ENCODE measurements at places on chromosomes 3 and 15. TPM values are rescaled to one million over a fixed set of nuclear protein-coding genes. Genes with fewer than 3 reads are reported as not detected.

DNA sequence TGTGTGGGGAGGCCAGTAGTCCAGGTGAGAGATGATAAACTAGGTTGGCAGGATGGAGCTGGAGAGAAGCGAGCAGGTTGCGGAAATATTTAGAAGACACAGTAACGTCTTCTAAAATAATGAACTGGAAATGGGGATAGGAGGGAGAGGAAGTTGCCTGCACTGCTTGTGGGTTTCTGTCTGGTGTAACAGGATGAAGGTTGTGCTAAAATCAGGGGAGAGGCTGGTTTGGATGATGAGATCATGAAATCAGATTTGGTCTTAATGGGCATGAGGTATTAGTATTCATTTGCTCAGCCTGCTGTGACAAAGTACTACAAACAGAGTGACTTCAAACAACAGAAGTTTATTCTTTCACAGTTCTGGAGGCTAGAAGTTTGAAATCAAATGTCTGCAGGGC lies 32.1 kb upstream of the TNFAIP8L3 start:
- no peak for DNase-seq

DNA sequence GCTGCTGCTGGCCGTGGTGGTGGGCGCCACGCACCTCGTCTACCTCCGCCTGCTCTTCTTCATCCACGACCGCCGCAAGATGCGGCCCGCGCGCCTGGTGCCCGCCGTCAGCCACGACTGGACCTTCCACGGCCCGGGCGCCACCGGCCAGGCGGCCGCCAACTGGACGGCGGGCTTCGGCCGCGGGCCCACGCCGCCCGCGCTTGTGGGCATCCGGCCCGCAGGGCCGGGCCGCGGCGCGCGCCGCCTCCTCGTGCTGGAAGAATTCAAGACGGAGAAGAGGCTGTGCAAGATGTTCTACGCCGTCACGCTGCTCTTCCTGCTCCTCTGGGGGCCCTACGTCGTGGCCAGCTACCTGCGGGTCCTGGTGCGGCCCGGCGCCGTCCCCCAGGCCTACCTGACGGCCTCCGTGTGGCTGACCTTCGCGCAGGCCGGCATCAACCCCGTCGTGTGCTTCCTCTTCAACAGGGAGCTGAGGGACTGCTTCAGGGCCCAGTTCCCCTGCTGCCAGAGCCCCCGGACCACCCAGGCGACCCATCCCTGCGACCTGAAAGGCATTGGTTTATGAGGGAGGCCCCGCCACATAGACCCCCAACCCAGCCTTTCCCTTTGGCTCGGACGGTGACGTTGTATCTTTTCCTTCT lies 1.1 kb downstream of the GPR27 start:
- DNase-seq, result peak; percentile 7

GRCh38 chr3:118833075-118833474 lies 201.6 kb downstream of the IGSF11 start:
- no peak for DNase-seq

- no peak for DNase-seq
Measured at GRCh38 chr15:76376816-76377215, 40.2 kb downstream of the ISL2 start.

- peak; percentile 76 for DNase-seq
Measured at GRCh38 chr15:75029378-75030022, 6.1 kb downstream of the PPCDC start.

- no peak for DNase-seq
Measured at GRCh38 chr15:64274341-64274950, 81.5 kb downstream of the CSNK1G1 start.

DNA sequence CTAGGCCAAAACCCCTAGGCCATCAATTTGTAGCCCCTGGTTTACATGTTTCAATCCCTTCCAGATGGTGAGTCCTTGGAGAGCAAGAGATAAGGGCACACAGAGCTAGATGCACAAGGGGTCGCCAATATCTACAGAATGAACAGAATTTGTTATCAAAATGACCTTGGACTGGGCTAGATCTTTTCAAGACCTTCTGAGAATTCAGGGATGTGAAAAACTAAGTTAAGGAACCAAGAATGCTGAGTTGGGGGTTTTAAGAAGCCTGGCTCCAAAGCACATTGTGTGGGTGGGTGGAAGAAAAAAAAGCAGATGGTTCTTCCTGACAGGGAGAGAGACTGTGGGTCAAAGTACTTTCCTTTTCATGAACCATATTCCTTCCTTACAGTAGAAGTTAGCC lies 10.2 kb downstream of the CDCP1 start:
- no peak for DNase-seq

DNA sequence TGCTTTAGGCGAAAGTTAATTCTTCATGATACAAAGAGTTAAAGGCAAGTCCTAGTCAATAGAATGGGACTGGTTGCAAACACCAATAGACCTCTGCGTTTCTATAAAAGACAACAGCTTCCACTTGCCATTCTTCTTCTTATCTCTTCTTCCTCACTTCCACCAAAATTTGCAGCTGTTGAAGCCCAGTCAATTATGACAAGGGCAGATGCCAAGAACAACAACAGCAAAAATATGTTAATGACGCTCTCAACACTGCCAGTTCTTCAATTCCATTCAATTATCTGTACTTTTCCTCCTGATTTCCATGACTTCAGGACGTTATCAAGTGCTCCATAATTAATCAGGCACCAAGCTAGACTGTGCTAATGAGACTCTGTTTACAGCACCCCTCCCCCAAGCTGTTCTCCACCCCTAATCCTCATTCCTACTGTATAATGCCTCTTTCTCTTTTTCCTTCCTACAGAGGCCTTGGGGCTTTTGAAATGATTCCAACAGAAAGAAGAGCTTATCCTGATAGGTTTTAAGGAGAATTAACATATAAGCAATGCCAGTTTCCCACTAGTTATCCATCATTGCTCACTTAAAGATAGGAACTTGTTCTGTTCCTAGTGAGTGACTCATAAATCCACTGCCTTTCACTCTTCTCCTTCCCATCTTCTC lies 1160.5 kb downstream of the IGSF11 start:
- DNase-seq, result peak; percentile 0

DNA sequence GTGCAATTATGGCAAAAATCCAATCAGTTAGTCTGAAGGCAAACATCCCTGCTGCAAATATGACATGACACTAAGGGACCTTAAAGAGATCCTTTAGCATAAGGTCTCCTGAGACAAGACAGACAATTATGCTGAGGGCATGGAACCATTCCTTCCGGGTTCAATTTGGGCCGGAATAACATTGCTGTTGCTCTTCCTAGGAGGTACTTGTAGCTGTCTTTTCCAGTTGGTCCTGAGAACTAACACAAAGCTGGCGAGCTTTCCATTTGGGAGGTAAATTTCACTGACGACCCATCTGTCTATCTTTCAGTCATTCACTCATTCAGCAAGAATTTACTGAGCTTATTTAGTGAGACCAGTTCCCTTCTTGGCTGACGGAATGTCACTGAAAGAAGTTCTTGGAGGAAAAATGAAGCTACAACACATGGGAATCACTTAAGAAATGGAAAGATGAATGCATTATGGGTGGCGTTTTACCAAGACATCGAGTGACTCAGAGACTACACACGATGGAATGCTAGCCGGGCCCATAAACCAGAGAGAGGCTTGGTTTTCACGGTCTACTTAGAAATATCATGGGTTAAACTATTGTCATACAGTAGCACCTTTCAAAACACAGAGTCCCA lies 215.5 kb downstream of the PDZRN3 start:
- DNase-seq, result no peak

DNA sequence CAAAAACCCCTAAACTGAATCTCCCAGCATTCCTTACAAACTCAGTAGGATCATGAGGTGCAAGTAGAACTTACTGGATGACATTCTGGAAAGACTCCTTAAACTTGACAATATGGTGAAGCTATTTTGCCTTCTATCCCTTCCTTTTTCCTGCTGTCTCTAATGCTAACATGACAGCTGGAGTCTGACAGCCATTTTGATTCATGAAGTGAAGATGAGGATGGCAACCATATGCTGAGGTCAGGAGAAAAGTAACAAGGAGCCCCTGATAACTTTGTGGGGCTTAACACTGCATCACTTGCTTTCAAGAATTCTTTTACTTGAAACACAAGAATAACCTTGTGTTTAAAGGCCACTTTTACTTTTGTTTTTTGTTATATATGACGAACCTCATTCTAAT lies 15.0 kb upstream of the NEK10 start:
- no peak for DNase-seq

GRCh38 chr3:55899887-55900286 lies 412.8 kb upstream of the WNT5A start:
- no peak for DNase-seq

GRCh38 chr3:18389108-18389733 lies 35.9 kb downstream of the SATB1 start:
- peak; percentile 25 for DNase-seq

- no peak for DNase-seq
Measured at GRCh38 chr3:139636511-139636910, 41.3 kb downstream of the NMNAT3 start.

DNA sequence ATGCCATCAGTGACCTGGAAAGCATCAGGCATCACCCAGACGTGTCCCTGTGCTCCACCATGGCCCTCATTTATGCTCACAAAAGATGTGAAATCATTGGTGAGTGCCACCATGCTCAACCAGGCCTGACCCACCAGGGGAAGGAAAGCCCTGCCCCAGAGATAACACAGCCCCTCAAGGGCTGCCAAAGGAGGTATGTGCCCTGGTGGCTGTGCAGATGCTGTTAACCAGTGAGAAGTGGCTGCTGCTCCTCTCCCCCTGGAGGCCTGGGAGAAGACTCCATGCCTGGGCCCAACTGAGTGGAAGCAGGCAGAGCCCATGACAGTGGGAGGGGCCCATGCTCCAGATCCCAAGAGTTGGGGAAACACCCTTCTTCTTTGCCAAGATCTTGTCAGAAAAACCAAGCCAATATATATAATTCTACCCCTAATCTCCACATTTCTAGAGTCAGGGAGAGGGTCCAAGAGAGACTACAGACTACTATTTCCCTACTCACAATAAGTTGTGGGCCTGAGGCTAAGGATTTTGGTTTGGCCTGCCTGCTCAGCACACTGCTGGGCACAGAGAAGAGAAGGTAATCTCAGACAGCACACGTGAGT lies 2.7 kb downstream of the TTC21A start:
- DNase-seq, result no peak

DNA sequence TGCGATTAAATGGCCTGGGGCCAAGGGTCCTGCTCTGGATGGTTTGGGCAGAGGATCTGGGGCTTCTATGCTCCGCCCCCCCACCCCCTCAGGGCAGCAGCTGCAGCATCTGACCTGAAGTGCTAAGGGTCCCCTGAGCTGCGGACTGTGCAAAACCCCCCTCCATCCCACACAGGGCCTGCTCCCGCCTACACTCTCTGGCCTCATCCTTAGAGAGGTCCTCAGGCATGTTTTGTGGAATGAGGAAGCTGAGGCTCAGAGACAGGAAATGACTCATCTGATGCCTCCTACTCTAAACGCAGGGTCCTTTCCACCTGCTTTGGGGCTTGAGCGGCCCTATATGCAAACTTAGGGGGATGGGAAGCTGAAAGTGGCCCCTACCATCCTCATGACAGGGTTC lies 59.5 kb upstream of the CTSH start:
- DNase-seq, result no peak

DNA sequence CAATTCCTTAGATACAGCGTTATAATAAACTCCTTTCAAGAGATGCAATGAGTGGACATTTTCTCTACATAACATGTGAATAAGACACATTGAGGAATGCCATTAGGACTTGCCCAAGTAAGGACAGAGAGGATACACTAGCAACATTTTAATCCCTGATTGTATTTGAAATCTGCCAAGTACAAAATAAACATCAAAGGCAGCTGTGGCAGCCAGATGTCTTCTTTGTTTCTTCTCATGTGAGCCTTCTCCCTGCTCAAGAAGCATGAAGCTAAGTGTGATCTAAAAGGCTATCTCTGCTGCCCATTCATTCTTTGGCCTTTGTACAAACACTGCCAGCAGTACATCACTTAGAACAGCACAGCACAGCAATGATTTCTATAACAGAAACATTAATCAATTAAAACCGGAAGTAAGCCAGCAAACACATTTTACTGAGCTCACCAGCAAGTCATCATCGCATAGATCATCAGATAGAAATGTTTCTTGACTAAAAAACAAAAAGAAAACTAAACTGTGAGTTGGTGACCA lies 364.0 kb downstream of the CNTN6 start:
- no peak for DNase-seq

DNA sequence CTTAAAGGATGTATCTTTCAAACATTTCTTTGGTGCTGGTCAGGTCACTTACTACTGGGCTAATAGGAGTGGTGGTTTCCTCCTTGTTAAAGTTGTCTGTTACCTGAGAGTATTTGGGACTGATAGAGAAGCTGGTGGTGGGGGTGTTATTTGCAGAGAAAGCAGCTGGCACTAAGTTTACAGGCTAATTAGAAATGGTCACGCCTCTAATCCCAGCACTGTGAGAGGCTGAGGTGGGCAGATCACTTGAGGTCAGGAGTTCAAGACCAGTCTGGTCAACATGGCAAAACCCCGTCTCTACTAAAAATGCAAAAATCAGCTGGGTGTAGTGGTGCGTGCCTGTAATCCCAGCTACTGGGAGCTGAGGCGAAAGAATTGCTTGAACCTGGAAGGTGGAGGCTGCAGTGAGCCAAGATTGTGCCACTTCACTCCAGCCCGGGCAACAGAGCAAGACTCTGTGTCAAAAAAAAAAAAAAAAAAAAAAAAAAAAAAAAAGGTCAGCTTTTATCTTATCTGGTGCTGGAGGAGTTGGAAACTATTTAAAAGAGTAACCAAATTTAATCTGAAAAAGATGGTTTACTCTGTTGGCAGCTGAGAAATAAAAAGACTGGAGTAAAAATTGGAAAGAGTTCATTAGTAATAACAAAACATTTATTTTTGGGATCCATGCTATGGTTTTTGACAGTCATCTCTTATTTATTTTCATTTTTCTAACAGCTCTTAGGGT lies 332.6 kb downstream of the PTPRG start:
- no peak for DNase-seq

IQCB1 gene
- polyA plus RNA-seq, result 41.8 TPM

IL5RA gene
- 0.73 TPM for polyA plus RNA-seq

CMTM8 gene
- 8.4 TPM for polyA plus RNA-seq

WDR93 gene
- polyA plus RNA-seq, result 3.7 TPM

KLHL6 gene
- polyA plus RNA-seq, result 1.1 TPM

All from left kidney (tissue), 8 donors.